ENCODE measurements at places on chromosomes 2 and 18. TPM values are rescaled to one million over a fixed set of nuclear protein-coding genes. Genes with fewer than 3 reads are reported as not detected.
A peak's percentile ranks its signal among the peaks of the same experiment; 100 is the strongest.

DNA sequence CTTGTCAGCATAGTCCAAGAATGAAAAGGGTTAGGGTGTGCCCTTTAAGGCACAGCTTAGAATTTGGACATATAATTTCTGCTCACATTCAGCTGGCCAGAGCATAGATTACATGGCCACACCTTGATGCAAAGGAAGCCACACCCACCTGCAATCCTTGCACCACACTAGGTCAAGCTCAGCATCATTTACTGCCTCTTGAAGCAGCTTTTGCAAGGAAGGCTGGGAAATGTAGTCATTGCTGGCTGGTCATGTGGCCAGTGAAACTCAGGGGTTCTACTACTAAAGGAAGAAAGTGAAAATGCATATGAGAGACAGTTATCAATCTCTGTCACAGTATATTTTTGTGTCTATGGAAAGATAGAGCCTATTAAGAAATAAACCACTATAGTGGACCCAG lies 159.3 kb downstream of the GFPT1 start:
- DNase-seq, result no peak

GRCh38 chr2:128538396-128538795 lies 219.7 kb upstream of the HS6ST1 start:
- DNase-seq, result no peak

- DNase-seq, result no peak
These were observed 471.4 kb downstream of the DCDC2C start for GRCh38 chr2:4174796-4175195.

The ZNF804A gene
- 15.6 TPM for total RNA-seq

DNA sequence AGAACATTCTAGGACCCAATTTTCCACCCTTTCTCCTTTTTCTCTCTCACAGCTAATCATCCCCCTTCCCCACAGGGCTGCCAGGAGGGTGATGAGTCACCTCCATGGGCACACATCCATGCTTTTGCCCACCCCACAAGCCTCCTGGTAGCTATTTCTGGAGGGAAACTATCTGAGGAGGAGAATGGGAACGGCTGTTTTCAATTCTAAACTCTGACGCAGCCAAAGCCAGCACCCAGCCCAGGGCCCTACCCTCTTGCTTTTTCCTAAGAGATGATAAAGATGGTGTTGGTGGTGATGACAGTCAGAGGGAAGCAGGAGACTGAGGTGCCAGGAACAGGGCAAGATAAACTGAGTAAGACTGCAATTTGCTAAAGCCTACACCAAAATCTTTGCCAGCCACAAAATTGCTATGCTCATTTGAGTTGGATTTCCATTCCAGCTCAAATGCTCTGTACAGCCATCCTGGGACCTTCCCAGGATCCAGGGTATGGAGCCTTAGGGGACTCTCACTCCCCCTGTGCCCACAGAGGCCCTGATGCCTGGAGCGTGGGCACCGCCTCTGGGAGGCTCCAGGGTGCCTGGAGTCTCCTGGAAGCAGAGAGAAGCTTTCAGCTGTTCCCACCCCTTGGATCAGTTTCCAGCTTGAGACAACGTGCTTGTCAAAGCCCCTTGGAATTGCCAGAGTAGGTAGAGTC lies 62.0 kb upstream of the FZD7 start:
- DNase-seq, result peak; percentile 47

The WDR33 gene
- total RNA-seq, result 99.7 TPM

DNA sequence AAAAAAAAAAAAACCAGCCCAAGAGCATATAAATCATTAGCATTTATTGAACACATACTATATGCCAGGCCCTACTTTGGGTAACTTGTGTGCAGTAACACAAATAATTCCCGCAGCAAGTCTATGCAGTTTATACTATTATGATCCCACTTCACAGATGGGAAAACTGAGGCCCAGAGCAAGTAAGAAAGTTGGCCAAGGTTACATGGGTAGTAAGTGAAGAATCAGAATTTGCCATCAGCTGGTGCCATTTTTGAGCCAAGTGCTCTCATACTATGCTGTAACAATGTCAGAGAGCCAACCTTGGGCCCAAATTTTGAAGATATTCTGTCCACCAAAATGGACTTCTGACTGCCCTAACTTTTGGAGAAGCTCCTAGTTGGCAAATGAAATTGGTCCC lies 13.5 kb upstream of the PSD4 start:
- no peak for DNase-seq

- no peak for DNase-seq
These were observed 204.4 kb downstream of the MCFD2 start for GRCh38 chr2:46711156-46711555.

Data from occipital lobe (tissue), 3 donors.